Natural killer cell (primary cell): ENCODE measurements at places on chromosomes 5 and 9. TPM values are rescaled to one million over a fixed set of nuclear protein-coding genes. Genes with fewer than 3 reads are reported as not detected.

- no peaks in the 10 kb centered on the region for H3K36me3 ChIP-seq
- H3K27ac ChIP-seq, result no peak overlapping the region
- no peaks in the 10 kb centered on the region for H3K27me3 ChIP-seq
- H3K4me3 ChIP-seq, result no peak overlapping the region
Observed at GRCh38 chr5:1541702-1542400, 18.1 kb upstream of the LPCAT1 start.

The DPYSL3 gene
- not detected for total RNA-seq

- no peak overlapping the region for H3K27ac ChIP-seq
- H3K36me3 ChIP-seq, result no peaks in the 10 kb centered on the region
- no peak for DNase-seq
- H3K4me1 ChIP-seq, result no peaks in the 10 kb centered on the region
Observed at GRCh38 chr5:35009657-35010056, 38.1 kb downstream of the AGXT2 start.

DNA sequence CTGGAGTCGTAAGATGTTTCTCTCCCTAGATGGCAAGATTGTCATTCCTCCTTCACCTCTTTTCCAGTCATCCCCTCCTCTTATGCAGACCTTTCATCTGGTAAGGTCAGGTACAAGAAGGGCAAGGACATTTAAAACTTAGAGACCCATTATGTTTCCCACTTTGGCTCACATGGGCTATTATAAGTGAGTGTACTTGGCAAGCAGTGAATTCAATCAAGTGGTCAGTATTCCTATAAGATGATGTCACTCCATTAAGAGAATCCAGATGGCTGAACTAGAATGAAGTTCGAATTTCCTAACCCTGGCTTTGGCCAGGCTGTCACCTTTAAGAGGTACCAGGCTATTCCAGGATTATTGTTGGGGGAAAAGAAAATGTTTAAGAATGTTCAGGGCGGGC is 32.2 kb downstream of the ZNF131 start:
- no peak overlapping the region for H3K27ac ChIP-seq
- no peaks in the 10 kb centered on the region for H3K27me3 ChIP-seq
- H3K4me1 ChIP-seq, result no peaks in the 10 kb centered on the region
- no peak overlapping the region for H3K4me3 ChIP-seq
- no peak for DNase-seq

- no peaks in the 10 kb centered on the region for H3K27me3 ChIP-seq
- peaks cover 14% of the 10 kb centered on the region for H3K36me3 ChIP-seq
- H3K27ac ChIP-seq, result no peak overlapping the region
Observed at GRCh38 chr9:36163049-36163785, 6.0 kb upstream of the CCIN start.

The CDC20B gene
- not detected for total RNA-seq

- no peaks in the 10 kb centered on the region for H3K4me1 ChIP-seq
- no peak for DNase-seq
- H3K27ac ChIP-seq, result no peak overlapping the region
- no peaks in the 10 kb centered on the region for H3K27me3 ChIP-seq
Observed at GRCh38 chr5:147904110-147904509, 2.2 kb downstream of the C5orf46 start.

The ARL14EPL gene
- total RNA-seq, result not detected

- H3K4me3 ChIP-seq, result no peak overlapping the region
- no peaks in the 10 kb centered on the region for H3K36me3 ChIP-seq
- no peaks in the 10 kb centered on the region for H3K27me3 ChIP-seq
- DNase-seq, result no peak
Observed at GRCh38 chr5:71832812-71833715, 114.0 kb downstream of the CARTPT start.

GRCh38 chr5:122967625-122968024 is 68.9 kb downstream of the PPIC start:
- H3K4me1 ChIP-seq, result no peaks in the 10 kb centered on the region
- H3K27me3 ChIP-seq, result no peaks in the 10 kb centered on the region
- H3K4me3 ChIP-seq, result no peak overlapping the region
- H3K27ac ChIP-seq, result no peak overlapping the region
- H3K36me3 ChIP-seq, result no peaks in the 10 kb centered on the region

GRCh38 chr9:27485158-27485557 is 38.9 kb upstream of the IFNK start:
- no peak overlapping the region for H3K27ac ChIP-seq
- no peaks in the 10 kb centered on the region for H3K36me3 ChIP-seq
- H3K27me3 ChIP-seq, result no peaks in the 10 kb centered on the region
- no peak for DNase-seq
